ENCODE measurements at places on chromosomes 11 and 22.

DNA sequence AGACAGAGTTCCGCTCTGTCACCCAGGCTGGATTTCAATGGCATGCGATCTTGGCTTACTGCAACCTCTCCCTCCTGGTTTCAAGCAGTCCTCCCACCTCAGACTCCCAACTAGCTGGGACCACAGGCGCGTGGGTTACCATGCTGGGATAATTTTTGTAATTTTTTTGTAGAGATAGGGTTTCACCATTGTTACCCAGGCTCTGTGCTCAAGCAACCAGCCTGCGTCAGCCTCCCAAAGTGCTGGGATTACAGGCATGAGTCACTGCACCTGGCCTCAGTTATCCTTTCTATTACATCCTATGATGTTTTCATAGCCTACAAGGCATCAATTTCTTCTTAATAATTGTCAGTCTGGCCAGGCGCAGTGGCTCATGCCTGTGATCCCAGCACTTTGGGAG, 36.5 kb downstream of the LRRC74B start:
- DNase-seq, result peak; percentile 36

DNA sequence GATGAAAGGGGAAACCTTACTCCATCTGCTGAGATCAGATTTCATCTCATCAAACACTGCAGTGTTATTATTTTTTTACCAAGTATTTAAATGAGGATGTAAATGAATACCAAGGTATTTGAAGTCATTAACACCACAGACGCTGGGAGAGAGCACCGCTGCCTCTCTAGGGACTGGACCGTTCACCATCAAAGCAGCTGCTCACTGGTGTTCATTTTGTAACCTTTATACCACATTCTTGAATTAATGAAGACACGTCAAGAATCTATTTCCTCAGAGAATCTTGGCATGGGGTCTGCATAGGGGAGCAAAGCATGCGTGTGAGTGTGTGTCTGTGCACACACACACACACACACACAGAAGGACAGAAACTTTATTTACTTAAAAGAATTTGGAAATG, 15.6 kb downstream of the SIAE start:
- no peak for DNase-seq

- DNase-seq, result no peak
These were observed 20.5 kb upstream of the FBLN1 start for GRCh38 chr22:45482169-45482568.

GRCh38 chr11:83681031-83681781, 395.0 kb upstream of the CCDC90B start:
- peak; percentile 50 for DNase-seq

DNA sequence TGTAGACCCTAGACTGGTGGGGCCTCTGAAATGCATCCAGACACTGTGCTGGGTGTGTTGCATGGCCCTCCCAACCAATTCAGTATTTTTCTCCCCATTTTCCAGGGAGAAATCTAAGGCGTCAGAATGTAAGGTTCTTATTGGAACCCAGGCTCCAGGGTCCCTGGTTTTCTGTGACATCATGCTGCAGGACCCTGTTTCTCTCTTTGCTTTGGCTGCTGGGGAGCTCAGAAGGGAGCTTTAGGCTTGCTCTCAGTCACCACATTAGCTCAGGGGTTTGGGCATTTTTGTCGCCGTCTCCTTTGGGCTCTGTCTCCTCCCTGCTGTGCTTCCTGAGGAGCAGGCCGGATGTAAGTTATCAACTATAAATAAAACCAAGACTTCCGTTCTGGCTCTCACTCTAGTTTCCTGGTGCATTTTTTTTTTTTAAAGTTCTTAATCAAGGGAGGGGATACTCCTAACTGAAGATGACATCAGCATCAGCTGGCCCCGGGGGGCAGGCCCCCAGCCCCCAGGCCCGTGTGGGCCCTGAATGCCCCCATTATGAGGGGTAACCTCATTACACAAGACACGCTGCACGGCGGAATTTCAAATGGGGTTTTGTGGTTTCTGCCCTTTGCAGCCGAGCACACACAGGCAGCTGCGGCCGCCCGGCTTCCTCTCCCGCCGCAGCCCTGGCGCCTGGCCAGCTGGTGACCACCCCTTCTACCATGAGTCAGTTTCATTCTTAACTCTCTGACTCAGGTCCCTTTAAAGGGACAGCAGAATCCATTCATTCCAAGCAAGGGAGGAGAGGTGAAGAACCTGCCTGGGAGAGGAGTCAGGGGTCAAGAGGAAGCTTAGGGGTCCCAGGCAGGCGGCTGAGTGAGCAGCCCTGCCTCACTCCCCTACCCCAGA, 3.2 kb downstream of the MYEOV start:
- peak; percentile 73 for DNase-seq

- DNase-seq, result no peak
These were observed 3.3 kb downstream of the GRIA4 start for GRCh38 chr11:105613183-105613582.

- DNase-seq, result no peak
These were observed 43.2 kb downstream of the ME3 start for GRCh38 chr11:86629045-86629706.

DNA sequence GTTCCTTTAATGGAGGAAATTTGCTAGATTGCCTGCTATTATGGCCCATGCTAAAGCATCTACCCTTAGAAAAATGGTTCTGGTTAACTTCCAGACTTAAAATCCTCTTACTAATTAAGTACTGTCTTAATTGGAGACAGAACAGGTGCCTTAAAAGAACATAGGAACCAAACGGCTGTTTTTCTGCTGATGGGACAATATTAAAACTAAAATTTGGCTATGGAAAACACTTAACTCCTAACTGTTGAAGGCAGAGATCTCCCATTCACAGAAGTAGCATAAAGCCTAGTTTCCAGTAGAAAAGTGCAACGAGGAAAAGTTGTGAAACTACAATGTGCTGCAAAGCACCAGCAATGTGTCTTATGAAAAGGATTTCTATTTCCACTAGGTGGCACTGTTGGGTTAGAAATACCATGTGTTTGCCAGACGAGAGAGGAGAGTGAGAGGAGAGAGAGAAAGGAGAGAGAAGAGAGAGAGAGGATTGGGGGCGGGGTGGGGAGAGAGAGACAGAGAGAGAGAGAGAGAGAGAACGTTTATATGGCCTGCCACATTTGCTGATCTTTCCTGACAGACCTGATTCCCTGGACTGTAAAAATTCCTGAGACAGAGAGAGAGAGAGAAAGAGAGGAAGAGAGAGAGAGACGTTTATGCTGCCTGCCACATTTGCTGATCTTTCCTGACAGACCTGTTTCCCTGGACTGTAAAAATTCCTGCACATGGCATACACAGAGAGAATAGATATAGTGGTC, 51.5 kb downstream of the FAM181B start:
- DNase-seq, result peak; percentile 83

GRCh38 chr11:114970927-114971645, 292.8 kb downstream of the NXPE2 start:
- no peak for DNase-seq

GRCh38 chr11:61095021-61095420, 7.3 kb upstream of the CD5 start:
- DNase-seq, result no peak

DNA sequence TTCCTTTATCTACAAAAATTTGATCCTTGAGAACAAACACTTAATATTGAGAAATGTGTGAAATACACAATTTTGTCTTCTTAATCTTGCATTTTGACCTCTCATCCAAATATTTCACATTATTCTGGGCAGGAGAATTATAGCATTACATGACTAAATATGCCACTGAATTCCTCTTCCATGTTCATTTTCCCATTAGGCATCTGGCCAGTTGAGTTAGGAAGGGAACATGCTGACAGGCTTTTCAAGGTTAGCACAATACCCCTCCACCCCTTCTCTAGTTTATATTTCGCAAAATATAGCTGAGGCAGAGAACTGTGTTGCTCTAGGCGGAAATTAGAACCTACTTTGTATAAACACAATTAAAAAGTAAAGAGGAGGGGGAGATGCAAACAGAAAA, 271.7 kb upstream of the ZC3H12C start:
- no peak for DNase-seq

DNA sequence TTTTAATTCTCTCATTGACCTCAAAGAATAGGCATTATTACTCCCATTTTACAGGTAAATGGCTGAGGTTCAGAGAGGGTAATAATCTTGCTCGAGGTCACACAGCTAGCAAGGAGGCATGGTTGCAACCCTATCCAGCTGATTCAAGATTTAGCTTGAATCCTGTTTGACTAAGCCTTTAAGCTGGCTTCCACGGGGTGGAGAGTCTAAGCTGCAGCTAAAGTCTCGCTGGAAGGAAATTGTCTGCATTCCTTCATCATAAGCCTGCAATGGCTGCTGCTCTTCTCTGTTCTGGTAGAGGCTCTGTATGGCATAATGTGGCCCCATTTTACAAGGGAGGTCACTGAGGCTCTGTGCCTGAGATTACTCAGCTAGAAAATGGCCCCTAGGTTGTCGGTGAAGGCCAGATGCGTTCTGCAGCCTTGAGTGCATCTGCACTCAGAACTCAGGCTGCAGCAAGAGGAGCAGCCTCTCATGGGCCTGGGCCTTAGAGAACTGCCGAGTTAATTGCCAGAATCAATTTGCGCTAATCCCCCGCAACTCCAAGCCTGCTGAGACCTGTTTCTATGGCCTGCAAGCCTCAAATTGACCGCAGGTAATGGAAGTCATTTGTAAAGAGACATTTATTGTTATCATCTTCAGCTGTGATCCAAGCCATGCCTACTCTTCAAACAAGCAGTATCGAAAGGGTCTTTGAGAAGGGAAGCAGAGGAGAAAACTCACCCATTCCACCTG, 44.1 kb upstream of the SEZ6L start:
- DNase-seq, result no peak

GRCh38 chr11:126082251-126083109, 19.8 kb upstream of the CDON start:
- peak; percentile 79 for DNase-seq

DNA sequence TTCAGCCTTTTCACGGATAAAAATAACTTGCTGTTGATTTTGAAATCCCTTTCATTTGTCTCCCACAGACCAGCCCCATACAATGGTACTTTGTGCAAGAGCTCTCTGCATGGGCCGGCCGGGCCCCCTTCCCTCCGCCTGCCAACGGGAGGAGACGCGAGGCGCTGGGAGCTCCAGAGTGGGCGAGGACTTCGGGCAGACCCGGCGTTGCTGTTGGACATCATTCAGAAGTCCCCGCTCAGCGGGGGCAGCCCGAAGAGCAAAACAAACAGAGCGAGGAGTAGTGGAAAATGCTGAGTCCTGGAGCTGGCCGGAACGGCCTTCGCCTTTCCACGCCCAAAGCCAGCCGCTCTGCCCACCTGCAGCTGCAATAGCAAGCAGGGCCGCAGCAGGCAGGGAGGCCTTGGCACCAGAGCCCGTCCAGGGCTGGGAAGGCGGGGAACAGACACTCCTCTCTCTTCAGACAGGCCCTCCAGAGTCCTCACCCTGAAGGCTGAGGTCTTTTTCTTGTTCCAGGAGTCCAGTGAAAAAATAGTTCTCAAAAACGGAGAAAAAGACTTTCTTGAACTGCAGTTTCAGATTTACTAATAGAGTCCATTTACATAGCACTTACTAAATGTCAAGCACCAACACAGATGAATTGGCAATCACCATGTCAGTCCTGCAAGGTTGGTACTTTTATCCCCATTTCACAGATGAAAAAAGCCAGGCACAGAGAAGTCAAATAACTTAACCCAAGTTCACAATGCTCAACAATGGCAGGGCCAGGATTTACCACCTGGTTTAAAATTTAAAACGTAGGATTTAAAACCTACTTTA, 135.5 kb downstream of the ETS1 start:
- peak; percentile 85 for DNase-seq

DNA sequence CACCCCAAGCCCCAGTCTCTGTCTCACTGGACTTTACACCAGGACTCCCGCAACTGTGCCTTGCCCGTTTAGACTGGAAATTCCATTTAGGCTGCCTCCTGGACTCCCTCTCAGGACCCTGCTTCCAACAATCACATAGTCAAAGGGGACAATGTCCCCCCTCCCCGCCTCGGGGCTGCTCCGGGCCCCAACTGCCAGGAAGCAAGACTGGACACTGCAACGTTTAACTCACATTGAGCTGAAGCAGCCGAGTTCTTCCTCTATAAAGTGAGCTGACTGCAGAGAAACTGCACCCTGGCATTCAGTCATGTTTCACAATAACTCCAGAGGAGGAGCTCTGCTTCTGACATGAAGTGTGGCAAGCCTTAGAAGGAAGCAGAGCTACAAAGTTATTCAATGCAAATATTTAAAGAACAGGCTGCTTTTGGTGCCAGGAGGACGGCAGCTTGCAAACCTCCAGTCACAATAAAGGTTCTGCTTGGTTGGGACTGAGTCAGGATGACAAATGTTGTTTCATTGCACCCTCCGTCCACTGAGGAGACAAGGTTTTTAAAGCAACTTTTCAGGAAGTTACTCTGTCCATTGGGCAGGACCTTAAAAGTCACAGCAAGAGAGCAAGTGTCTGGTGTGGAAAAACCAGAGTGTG, 19.9 kb downstream of the PACSIN2 start:
- peak; percentile 76 for DNase-seq
